ENCODE measurements at places on chromosomes 11 and 22. TPM values are rescaled to one million over a fixed set of nuclear protein-coding genes. Genes with fewer than 3 reads are reported as not detected.

DNA sequence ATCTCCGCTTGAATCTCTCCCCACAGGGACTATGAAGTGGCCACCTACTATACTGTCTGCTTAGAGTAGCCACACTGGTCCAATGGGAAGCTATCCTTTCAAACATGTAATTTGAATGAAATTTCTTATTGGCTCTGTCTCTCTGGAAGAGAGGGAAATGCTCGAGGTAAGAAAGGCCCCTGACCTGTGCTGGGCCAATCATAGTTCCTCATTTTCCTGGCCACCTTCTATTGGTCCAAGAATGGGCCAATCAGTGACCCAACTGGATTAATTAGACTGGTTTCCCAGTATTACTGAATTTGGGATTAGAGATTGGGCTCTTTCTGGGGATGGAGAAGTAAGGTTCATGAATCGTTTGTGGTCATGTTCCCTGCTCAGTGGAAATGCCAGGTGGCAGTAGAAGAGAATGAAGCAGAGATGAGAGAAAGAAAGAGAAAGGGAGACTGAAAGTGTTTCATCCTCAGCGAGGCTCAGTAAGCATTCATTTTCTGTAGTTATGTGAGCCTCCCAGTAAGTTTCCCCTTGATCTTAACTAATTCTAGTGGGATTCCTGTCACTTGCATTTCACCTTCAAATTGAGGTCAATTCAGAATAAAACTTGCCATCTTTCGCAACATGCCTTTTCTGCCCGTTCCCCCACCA is 8.4 kb upstream of the MMP20 start:
- no peak for DNase-seq
- H3K27me3 ChIP-seq = no peaks in the 10 kb centered on the region
- no peak overlapping the region for H3K27ac ChIP-seq
- H3K4me3 ChIP-seq = no peak overlapping the region
- H3K36me3 ChIP-seq = no peaks in the 10 kb centered on the region

- peaks cover 15% of the 10 kb centered on the region for H3K4me1 ChIP-seq
- H3K36me3 ChIP-seq = peaks cover 33% of the 10 kb centered on the region
- no peak for DNase-seq
- no peak overlapping the region for H3K4me3 ChIP-seq
- H3K27ac ChIP-seq = no peak overlapping the region
Measured at GRCh38 chr11:74012074-74012809, 3.4 kb upstream of the UCP3 start.

DNA sequence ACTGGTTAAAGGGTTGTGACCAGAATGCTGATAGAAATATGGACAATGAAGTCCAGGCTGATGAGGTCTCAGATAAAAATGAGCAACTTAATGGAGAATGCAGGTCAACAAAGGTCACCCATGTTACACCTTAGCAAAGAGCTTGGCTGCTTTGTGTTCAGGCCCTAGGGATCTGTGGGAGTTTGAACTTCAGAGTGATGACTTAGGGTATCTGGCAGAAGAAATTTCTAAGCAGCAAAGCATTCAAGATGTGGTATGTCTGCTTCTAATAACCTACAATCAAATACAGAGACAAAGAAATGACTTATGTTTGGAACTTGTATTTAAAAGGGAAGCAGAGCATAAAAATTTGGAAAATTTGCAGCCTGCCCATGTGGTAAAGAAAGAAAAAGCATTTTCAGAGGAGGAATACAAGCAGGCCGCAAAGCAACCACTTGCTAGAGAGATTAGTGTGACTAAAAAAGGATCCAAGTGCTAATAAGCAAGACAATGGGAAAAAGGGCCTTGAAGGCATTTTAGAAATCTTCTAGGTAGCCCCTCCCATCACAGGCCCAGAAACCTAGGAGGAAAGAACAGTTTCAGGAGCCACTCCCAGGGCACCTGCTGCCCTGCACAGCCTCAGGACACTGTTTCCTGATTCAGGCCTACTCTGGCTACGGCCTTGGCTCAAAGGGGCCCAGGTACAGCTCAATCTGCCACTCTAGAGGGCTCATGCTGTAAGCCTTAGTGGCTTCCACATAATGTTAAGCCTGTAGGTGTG is 41.3 kb downstream of the TNKS1BP1 start:
- no peak for DNase-seq
- H3K36me3 ChIP-seq = no peaks in the 10 kb centered on the region
- H3K27ac ChIP-seq = no peak overlapping the region
- H3K27me3 ChIP-seq = no peaks in the 10 kb centered on the region
- peaks cover 1% of the 10 kb centered on the region for H3K4me1 ChIP-seq

DNA sequence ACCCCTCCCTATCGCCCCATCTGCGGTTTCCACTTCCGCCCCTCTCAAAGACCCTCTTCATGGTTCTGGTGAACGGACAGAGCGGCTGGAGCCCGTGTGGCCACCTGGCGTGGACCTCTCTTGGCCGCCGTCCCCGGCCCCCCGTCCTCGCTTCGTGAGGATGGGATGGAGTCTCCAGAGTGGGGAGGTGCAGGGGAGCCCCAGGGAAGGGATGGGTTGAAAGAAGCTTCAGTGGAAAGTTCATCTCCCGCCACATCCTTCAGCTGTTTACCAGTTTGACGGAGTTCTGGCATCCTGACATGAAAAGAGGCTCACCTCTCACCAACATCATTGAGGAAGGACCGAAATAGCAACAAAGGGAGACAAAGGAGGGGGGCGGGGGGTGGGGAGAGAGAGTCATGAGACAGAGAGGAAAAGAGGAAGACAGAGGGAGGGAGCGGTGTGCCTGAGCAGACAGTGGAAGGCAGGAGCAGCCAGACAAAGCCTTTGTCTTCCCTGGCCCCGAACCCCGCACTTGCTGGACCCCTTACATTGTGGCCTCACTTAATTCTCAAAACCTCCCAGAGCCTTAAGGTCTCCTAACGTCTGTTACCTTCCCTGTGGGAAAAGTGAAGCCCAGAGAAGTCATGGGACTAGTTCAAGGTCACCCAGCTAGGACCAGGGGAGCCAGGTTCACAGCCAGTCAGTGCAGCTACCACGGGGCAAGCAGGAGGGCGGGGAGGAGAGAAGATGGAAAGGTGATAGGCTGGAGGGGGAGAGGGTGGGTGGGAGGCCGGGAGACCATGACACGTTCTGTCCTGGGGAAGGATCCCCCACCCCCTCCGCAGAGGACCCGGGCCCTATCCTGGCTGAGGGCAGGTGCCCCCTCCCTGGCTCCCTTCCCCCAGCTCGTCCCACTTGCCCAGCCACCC is 54.9 kb downstream of the CD6 start:
- peak overlapping the region; percentile 68 for H3K27ac ChIP-seq
- peaks cover 23% of the 10 kb centered on the region for H3K27me3 ChIP-seq
- DNase-seq = peak; percentile 86
- peak overlapping the region; percentile 0 for H3K4me3 ChIP-seq
- no peaks in the 10 kb centered on the region for H3K36me3 ChIP-seq
- H3K4me1 ChIP-seq = peaks cover 46% of the 10 kb centered on the region

GRCh38 chr11:34791780-34792542 is 124.2 kb downstream of the APIP start:
- no peaks in the 10 kb centered on the region for H3K36me3 ChIP-seq
- no peak for DNase-seq
- no peaks in the 10 kb centered on the region for H3K27me3 ChIP-seq
- H3K27ac ChIP-seq = no peak overlapping the region
- H3K4me1 ChIP-seq = no peaks in the 10 kb centered on the region

GRCh38 chr22:38180841-38181452 is 683 bp downstream of the PLA2G6 start:
- peak overlapping the region; percentile 93 for H3K27ac ChIP-seq
- H3K4me1 ChIP-seq = peaks cover 32% of the 10 kb centered on the region
- H3K36me3 ChIP-seq = no peaks in the 10 kb centered on the region
- H3K4me3 ChIP-seq = peak overlapping the region; percentile 76
- peak; percentile 58 for DNase-seq

DNA sequence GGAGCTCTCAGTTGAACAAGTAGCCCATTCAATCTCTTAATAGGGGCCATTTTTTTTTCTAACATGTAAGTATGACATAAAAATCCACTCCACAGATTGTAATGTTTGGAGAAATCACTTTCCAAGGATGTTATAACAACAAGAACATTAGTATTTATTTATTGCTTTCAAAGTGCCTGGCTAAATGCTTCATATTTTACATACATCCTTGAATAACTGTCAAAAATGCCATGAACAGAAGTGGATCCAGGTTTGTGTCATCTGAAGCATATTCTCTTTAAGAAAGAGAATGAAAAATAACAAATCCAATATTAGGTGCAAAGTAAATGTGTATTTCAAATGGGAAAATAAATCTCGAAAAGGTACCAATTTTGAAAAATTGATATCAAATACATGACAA is 344.0 kb upstream of the FAT3 start:
- H3K27me3 ChIP-seq = no peaks in the 10 kb centered on the region
- no peak overlapping the region for H3K4me3 ChIP-seq
- no peak for DNase-seq
- no peaks in the 10 kb centered on the region for H3K4me1 ChIP-seq
- H3K27ac ChIP-seq = no peak overlapping the region

The HBB gene
- 278 TPM for polyA plus RNA-seq

The THYN1 gene
- 36.4 TPM for polyA plus RNA-seq

The ELMOD1 gene
- not detected for polyA plus RNA-seq

Data from CD14-positive monocyte (primary cell).